ENCODE measurements at places on chromosomes 7 and 10. TPM values are rescaled to one million over a fixed set of nuclear protein-coding genes. Genes with fewer than 3 reads are reported as not detected.

- no peak for DNase-seq
Measured at GRCh38 chr7:157475601-157476000, 138.8 kb downstream of the DNAJB6 start.

The ASZ1 gene
- not detected for total RNA-seq

The SLF2 gene
- total RNA-seq = 36.7 TPM

The DNAJC12 gene
- 0.13 TPM for total RNA-seq

DNA sequence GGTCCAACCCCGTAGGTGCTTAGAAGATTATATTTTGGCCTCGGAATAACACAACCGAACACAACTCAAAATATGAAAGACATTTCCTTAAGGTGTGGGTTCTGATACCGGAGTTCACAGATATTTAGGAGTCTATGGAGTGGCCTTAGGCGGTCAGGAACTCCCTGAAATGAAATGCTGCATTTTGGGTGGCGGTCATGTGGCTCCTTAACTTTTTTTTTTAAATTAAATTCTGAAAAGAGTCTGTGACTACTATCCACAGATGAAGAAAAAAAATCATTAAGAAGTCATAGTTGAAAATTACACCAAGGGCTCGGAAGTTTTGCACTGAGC lies 290.9 kb upstream of the NFE2L3 start:
- no peak for DNase-seq

The NACAD gene
- total RNA-seq = 0.85 TPM

- no peak for DNase-seq
Measured at GRCh38 chr10:113801569-113801968, 50.1 kb downstream of the PLEKHS1 start.

DNA sequence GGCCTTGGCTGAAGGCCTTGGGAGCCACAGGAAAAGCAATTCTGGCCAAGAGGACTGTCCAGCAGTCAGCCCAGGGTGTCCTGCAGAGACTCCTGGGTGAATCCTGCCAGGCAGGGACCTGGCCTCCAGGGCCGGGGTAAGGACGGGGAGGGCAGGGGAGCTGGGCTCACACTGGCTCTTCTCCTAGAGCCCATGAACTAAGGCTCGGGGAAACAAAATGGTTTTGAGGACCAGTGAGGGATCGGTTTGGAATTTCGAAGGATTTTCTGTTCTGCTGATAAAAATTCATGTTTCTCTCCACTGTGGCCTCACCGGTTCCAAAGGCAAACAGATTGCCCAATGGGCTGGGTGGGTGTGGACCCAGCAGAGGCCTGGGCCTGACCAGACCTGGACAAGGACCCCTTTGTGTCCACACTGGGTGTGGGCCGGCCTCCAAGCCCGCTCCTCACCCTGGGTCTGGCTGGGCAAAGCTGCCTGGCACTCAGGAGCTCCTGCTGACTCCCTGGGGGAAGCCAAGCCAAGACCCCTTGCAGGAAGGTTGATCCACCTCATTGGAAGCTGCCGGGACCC lies 27.3 kb downstream of the FAM20C start:
- no peak for DNase-seq

DNA sequence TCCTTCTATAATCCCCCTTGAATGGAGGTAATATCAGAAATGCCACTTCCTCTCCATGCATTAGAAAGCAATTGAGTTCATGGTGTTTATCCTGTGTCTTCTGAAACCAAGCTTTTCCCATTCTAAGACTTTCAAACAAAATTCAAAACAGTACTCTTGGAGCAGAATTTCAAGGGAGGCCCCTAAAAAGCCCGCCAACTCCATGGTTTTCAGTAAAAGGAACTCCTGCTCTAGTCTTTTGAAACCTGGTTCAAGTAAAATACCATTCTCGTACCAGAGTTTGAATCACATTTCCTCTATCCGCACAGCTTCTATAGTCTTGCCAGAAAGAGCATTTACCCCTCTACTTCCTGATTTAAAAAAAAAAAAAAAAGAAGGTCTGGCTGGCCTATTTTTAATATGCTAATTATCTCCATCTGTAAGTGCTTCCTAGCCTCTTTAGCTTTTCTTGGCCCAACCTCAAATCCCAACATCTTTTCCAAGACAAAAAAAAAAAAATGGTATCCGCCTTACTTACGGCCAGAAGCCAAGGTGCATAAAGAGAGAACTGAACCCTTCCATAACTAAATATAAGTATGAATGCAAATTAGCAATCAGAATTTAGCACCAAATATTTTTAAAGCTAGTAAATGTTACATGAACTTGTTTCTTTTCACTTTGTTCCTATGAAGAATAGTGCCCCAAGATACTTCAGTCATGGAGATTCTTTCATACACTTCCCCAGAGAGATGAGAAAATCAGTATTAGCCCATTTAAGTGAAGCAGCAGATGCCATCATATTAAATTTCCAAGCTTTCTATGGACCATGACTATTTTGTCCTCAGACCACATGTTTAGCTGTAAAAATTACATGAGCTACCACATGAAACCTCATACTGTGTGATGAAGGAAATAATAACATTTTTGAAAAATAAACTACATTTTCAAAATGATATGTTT lies 199.9 kb upstream of the FAM3C start:
- no peak for DNase-seq

GRCh38 chr10:132306864-132307751 lies 642 bp downstream of the STK32C start:
- no peak for DNase-seq

DNA sequence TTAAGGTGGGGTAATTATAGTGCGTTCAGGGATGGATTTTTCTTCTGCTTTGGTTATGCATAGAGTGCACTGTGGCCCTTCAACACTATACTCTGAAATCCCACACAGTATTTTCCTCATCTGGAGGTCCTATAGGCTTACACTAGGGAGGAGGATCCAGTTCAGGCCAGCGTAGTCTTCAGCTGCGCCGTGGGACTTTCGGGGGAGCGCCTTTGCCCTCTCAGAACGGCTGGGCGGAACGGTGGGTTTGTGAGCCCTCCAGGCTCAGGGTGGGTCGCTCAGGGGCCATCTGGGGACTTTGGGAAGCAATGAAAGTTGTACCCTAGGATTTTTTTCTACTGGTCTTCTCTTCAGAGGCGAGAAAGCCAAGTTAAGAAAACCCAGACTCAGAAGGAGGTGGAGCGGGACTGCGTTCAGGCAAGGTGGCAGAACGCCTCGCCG lies 652 bp upstream of the VPS26A start:
- DNase-seq = no peak

DNA sequence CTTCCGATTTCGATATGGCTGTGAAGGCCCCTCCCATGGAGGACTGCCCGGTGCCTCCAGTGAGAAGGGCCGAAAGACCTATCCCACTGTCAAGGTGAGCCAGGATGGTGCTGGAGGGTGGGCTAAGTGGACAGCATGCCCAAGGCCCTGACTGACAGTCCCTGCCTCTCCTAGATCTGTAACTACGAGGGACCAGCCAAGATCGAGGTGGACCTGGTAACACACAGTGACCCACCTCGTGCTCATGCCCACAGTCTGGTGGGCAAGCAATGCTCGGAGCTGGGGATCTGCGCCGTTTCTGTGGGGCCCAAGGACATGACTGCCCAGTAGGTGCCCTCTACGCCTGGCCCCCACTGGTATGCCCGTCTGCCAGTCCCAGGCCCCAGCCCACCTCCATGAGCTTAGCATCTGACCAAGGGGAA lies 1.2 kb downstream of the NFKB2 start:
- no peak for DNase-seq

The FBXL13 gene
- total RNA-seq = 0.73 TPM

DNA sequence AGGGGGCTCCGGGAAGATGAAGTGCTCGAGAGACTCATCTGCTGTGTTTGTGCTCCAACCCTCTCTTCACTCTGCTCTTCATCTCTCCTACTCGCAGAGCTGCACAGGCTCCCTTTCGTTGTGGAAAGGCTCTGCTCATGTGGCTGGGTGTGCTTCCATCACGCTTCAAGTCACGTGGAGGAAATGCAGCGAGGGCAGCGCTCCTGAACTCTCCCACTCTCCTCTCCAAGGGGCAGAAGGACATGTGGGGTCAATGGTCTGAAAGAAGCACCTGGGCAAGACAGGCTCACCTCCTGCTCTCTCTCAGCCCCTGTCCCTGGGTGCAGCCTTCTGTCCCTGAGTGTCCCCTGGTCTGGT lies 72.6 kb downstream of the USP6NL start:
- no peak for DNase-seq

GRCh38 chr10:110576220-110576619 lies 8.7 kb downstream of the SMC3 start:
- peak; percentile 35 for DNase-seq

DNA sequence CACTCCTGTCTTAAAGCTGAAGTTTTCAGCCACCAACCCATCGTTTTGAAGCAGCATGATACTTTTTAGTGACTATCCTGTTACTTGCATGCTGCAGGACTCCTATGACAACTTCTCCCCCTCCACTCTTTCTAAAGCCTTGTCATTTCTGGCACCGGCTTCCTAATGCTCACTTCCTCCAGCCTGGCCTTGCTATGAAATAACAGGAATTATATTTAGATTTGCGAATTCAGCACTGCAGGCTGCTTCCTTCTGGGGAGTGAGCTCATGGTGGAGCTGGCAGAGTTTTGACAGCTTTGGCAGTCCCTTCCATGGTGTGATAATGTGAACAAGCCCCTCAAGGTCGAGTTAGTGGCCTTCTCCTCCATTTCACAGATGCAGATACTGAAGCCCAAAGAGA lies 13.4 kb downstream of the BLNK start:
- no peak for DNase-seq

The CNPY1 gene
- total RNA-seq = not detected

DNA sequence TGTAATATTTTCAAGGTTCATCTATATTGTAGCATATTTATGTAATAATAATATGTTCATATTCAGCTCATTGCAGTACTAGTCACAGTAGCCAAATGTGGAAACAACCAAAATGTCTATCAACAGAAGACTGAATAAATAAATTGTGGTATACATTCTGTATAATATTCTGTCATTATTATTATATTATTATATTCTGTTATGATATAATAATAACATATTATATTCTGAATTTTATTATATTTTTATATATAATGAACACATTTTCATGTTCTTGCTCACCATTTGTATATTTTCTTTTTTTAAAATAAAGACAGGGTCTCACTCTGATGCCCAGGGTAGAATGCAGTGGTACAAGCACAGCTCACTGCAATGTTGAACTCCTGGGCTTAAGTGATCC lies 91.2 kb upstream of the STARD3NL start:
- no peak for DNase-seq

DNA sequence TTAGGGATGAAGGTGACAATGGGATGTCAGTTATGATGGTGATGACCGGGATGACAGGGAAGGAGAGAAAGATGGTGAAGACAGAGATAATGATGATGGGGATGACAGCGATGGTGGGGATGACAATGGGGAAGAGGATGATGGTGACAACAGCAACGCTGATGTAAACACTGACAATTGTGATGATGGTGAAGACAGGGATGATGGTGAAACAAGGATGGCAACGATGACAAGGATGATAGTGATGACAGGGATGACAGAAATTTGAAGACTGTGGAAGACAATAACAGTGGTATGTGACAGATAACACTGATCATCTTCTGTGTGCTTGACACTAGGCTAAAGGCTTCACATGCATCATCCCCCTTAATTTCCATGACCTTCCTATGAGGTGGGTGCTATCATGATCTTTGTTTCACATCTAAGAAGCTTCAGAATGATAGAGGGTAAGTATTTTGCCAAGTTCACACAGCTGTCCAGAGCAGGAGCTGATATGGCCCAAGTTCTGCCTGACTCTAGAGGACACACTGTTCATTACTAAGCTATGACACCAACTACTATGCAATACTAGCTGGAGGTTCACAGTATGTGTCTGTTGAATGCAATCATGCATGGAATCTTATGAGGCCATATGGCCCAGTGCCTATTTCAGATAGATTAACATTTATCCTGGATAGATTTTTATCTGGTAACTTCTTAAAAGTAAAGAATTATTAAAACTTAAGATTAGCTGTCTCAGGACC lies 105.6 kb downstream of the RNLS start:
- no peak for DNase-seq

DNA sequence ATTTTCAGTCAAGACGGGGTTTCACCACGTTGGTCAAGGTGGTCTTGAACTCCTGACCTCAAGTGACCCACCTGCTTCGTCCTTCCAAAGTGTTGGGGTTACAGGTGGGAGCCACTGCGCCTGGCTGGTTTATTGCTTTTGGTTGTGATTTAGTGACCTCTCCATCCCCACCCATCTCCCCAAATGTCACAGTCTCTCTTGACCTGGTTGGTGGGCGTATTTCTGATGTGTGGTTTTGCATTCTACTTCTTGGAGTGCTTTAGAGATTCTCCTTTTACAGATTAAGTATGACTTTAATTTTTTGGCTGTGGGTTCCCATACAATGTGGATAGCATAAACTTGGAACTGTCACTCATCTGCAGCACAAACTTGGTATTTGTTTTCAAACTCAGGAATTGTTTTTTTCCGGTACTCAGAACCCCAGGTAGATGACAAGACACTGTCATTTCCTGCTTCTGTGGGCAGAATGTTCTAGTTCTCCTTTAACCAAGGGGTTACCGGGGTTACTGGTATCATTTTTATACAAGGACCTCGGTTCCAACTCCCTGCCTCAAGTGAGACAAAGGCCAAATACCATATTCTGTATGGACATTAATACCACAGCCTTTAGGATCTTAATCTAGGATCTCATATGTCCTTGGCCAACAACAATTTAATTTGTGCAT lies 50.5 kb downstream of the MRC1 start:
- DNase-seq = no peak

DNA sequence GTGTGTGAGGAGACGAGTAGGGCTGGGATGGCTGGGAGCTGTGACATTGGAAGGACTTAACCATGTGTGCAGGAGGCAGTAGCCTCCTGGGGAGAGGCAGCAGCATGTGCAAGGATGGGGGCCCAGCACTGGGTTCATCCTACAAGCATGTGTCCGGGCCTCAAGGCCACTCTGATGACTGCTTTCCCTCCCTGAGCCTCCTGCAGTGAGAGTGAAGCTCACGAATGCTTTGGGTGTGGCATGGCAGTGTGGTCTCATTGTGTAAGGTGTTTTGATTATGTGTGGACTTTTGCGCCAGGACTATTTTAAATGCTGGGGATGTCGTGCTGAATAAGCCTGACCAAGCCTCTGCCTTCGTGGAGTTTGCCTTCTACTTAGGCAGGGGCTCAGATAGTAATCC lies 122.0 kb upstream of the INSYN2A start:
- no peak for DNase-seq

The CCAR1 gene
- 40.4 TPM for total RNA-seq

The SH3PXD2A gene
- total RNA-seq = 6.3 TPM

The OR6V1 gene
- not detected for total RNA-seq
